Aorta (tissue), 5 donors: ENCODE measurements at places on chromosomes 7 and 10.

GRCh38 chr10:79051766-79052165, 17.0 kb upstream of the ZMIZ1 start:
- DNase-seq = peak; percentile 59

DNA sequence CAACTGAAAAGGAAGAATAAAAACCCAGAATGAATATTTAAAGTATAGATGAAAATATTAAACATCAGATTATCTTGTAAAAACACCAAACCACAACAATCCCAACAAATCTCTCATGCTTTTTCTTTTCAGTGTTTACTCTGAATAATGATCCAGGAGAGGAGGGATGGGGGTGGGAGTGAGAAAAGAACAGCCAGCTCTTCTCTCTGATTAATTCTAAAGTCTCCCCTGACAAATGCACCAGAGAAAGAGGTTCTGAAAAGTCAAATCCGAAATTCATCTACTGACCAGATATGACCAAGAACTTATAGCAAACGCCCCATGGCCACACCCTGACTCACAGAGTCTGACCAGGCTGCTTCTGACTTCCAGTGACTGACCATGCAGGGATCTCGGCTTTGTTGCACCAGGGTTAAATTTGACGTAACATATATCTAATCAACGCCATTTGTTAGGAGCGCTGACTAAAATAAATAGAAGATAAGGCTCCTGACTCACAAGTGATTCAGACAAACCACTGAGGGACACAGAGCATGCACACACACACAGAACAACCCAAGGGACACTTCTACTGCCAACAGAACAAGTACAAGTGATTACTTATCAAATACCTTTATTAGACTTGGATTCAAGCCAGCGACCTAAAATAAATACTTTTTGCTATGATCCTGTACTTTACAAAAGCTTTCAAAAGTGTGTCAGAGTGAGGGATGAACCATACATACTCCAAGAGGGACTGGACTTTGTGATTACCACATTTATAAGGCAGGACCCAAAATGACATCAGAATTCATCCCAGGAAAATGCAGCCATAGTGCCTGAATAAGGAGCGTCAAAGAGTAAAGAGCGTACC, 9.3 kb upstream of the SPOCK2 start:
- DNase-seq = no peak

GRCh38 chr10:15201589-15202300, 33.3 kb upstream of the NMT2 start:
- no peak for DNase-seq

DNA sequence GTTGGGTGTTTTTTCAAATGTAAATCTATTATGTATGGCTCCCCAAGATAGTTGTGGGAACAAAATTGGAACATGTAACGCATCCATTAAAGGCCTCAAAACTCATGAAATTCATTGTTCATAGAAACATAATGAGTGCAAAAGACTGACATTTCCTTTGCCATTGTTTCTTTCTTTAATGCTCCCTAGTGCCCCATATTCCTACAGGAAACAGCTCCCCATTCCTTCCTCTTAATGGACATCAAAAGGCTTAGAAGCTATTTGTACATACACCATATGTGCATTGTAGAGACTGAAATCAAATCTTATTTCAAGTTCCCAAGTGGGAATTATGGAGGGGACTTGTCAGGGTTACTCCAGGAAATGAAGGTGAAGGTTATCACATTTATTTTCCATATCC, 139.1 kb downstream of the AHR start:
- no peak for DNase-seq

DNA sequence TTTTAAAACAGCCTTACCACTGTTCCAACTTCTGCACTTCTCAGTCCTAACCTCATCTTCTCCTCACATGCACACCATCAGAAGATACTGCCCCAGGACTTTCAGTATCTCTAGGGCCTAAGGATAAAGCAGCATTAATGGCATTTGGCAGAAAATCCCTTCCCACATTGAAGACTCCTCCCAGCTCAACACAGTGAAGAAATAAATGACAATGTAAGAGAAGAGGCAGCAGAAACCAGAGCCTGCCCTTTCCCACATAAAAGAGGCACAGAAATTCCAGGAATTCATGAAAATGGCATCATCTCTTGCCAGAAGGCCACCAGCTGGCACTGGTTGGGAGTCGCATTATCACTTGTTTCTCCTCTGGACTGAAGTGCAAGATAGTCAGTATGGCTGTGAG, 3.7 kb downstream of the GCC1 start:
- DNase-seq = no peak

- DNase-seq = no peak
Measured at GRCh38 chr10:25999295-25999981, 65.4 kb downstream of the MYO3A start.

- peak; percentile 88 for DNase-seq
Measured at GRCh38 chr7:34133983-34134782, 228.8 kb downstream of the BMPER start.

DNA sequence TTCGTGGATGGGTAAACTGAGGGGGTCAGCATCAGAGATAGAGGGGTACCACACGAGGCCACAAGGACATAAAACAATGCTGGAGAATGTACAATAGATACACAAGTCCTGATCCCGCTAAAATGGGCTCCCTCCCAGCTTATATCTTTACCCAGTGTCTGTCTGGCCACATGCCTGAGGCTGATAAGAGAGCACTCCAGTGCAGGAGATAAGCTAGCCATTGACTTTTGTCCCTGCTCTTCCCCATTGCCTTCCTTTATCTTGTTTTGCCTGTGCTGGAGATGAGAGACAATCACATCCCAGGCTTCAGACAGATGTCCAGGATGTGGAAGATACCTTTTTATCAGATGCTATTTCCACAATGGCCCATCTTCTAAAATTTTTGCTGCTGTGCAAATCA, 6.0 kb downstream of the GAD2 start:
- DNase-seq = no peak

DNA sequence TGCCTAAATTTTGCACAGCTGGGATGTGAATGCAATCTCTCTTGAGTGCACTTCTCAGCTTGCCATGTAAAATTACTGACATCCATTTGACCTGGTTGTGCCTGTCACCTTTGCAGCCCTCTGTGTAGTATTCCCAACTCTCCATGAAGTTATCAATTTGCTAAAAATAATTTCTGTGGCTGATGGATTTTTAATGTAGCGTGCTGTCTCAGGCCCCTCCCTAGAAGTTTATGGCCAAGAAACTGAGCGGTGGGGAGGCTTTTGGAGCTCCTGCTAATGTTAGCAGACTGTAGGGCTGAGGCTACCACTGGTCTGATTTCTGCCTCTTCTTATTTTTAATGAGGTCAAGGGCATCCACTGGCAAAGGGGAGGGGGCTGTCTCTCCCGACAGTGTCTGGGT, 577.0 kb upstream of the DPP6 start:
- no peak for DNase-seq

DNA sequence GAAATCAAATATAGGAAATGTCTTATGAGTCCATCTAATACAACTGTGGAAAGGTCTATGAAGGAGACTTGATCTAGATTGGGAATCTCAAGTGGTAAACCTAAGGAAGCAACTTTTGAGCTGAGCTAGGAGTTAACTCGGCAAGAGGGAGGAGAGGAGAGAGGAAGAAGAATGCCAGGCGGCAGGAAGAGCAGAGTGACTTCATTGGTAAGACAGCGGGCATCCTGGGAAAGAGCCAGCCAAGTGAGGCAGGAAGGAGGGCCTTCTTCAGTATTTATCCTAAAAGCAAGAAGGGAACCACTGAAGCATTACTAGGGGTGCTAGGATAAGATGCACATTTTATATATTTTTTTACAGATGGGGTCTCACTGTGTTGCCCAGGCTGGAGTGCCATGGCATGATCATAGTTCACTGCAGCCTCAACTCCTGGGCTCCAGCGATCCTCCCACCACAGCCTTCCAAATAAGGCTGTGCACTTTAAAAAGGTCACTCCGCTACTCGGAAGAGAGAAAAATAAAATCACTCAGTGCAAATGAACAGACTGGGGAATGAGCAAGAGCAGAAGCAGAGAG, 2.0 kb downstream of the BCL7B start:
- DNase-seq = no peak
